ENCODE measurements at places on chromosomes 2 and 18. TPM values are rescaled to one million over a fixed set of nuclear protein-coding genes. Genes with fewer than 3 reads are reported as not detected.

The HOXD9 gene
- 1.8 TPM for total RNA-seq

The GAREM2 gene
- 5.6 TPM for total RNA-seq

The MAP4K3 gene
- total RNA-seq = 16.2 TPM

The CNTNAP5 gene
- total RNA-seq = not detected

The TTN gene
- total RNA-seq = under 0.01 TPM

The LRP2 gene
- total RNA-seq = 0.06 TPM

The TANC1 gene
- total RNA-seq = 7.8 TPM

The MAP3K19 gene
- not detected for total RNA-seq

The CDK15 gene
- not detected for total RNA-seq

The EFEMP1 gene
- 44.6 TPM for total RNA-seq

The FRZB gene
- total RNA-seq = 0.12 TPM

The CRYBA2 gene
- not detected for total RNA-seq

The CCDC68 gene
- total RNA-seq = 6.5 TPM

The GKN1 gene
- total RNA-seq = 0.56 TPM

The SFT2D3 gene
- total RNA-seq = 6.2 TPM

The MGAT4A gene
- 2.4 TPM for total RNA-seq

The POTEI gene
- not detected for total RNA-seq

The SALL3 gene
- total RNA-seq = not detected

The CRYGC gene
- total RNA-seq = not detected

The FKBP1B gene
- 10.6 TPM for total RNA-seq

The RFTN2 gene
- not detected for total RNA-seq

The NEU2 gene
- total RNA-seq = not detected

The LIMS4 gene
- 0.57 TPM for total RNA-seq

The RAX gene
- total RNA-seq = not detected

The TUBA4B gene
- 0.28 TPM for total RNA-seq

The NFATC1 gene
- total RNA-seq = 6.2 TPM

The TRAK2 gene
- total RNA-seq = 15.3 TPM

The RNU2-63P gene
- total RNA-seq = not detected

The SS18 gene
- 54.2 TPM for total RNA-seq

The TOGARAM2 gene
- total RNA-seq = 0.29 TPM

The CD226 gene
- 0.23 TPM for total RNA-seq

The GLS gene
- 89.0 TPM for total RNA-seq

The TUBB8B gene
- total RNA-seq = not detected

The ARHGAP15 gene
- not detected for total RNA-seq

The POTEC gene
- total RNA-seq = not detected

The DLX1 gene
- 3.2 TPM for total RNA-seq

The NT5C1B gene
- not detected for total RNA-seq

The GPR75 gene
- total RNA-seq = 1.6 TPM

The RAPGEF4 gene
- 0.29 TPM for total RNA-seq

The SERPINB13 gene
- total RNA-seq = not detected

The CFAP53 gene
- total RNA-seq = 0.30 TPM

The RAMP1 gene
- total RNA-seq = not detected

The TMEM18 gene
- 40.8 TPM for total RNA-seq

The PKDCC gene
- total RNA-seq = 22.8 TPM

The RGPD4 gene
- not detected for total RNA-seq

The ZC3H8 gene
- 12.6 TPM for total RNA-seq

The HOXD13 gene
- total RNA-seq = 0.27 TPM

The DPP10 gene
- not detected for total RNA-seq

Data from A549 treated with Mapracorat at 1 μM for 4 hours (cell line).